ENCODE measurements at places on chromosomes 16 and 17.

GRCh38 chr17:77800816-77801215 lies 157.7 kb upstream of the TNRC6C start:
- DNase-seq = no peak
- H3K27me3 ChIP-seq = peaks cover 11% of the 10 kb centered on the region
- no peaks in the 10 kb centered on the region for H3K36me3 ChIP-seq
- no peaks in the 10 kb centered on the region for H3K4me1 ChIP-seq
- H3K4me3 ChIP-seq = no peak overlapping the region
- H3K27ac ChIP-seq = no peak overlapping the region

DNA sequence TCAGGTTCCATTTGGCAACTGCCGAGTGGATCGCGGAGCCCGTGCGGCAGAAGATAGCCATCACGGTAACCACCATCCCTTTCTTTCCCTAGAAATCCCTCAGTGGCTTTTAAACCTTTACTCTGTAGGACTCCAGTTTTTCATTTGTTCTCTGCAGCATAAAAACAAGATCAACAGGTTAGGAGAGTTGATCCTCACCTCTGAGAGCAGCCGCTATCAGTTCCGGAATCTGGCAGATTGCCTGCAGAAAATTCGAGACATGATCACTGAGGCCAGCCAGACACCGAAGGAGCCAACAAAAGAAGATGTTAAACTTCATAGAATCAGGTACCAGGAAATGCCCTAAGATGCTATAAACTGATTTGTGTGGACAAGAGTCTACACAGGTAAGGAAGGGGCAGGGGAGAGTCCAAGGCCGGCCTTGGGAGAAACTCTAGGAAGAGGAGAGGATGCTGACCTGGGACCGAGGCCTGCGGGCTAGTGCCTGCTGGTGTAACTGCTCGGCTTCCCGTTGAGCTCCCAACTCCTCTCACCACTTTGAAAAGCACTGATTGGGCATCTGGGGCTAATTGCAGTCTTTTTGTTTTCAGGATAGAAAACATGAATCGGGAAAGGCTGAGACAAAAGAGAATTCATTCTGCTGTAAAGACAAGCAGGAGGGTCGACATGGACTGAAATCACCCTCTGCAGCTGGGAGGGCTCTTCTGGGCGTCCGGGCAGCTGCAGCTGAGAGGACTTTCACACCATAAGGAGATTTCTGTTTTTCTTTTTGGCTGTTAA lies 8.1 kb downstream of the MRPL58 start:
- no peak overlapping the region for H3K27ac ChIP-seq
- H3K4me1 ChIP-seq = peaks cover 15% of the 10 kb centered on the region
- H3K27me3 ChIP-seq = no peaks in the 10 kb centered on the region
- peaks cover 33% of the 10 kb centered on the region for H3K36me3 ChIP-seq

DNA sequence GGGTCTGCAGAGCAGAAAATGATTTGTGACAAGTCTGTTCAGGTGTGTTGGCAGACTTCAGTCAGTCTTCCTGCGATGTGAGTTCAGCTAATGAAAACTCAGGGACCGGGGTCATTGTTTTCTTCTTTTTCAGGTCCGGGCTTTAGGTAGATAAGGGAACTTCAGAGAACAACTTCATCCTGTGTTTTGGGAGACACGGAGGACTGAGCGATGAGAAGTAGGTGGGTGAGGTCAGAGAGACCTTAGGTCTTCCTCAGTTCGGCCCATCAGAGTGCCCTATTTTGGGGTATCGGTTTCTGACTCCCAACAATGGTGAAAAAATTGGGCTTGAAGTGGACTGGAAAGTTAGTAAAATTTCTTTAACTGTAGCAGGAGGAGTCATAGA lies 88.9 kb upstream of the ATF7IP2 start:
- H3K4me1 ChIP-seq = no peaks in the 10 kb centered on the region
- H3K27me3 ChIP-seq = no peaks in the 10 kb centered on the region
- H3K4me3 ChIP-seq = no peak overlapping the region
- no peak overlapping the region for H3K27ac ChIP-seq
- no peak for DNase-seq

- no peaks in the 10 kb centered on the region for H3K4me1 ChIP-seq
- peaks cover 2% of the 10 kb centered on the region for H3K27me3 ChIP-seq
- no peak for DNase-seq
- H3K27ac ChIP-seq = no peak overlapping the region
- no peaks in the 10 kb centered on the region for H3K36me3 ChIP-seq
These were observed 134.4 kb downstream of the SPACA3 start for GRCh38 chr17:33126086-33126485.

DNA sequence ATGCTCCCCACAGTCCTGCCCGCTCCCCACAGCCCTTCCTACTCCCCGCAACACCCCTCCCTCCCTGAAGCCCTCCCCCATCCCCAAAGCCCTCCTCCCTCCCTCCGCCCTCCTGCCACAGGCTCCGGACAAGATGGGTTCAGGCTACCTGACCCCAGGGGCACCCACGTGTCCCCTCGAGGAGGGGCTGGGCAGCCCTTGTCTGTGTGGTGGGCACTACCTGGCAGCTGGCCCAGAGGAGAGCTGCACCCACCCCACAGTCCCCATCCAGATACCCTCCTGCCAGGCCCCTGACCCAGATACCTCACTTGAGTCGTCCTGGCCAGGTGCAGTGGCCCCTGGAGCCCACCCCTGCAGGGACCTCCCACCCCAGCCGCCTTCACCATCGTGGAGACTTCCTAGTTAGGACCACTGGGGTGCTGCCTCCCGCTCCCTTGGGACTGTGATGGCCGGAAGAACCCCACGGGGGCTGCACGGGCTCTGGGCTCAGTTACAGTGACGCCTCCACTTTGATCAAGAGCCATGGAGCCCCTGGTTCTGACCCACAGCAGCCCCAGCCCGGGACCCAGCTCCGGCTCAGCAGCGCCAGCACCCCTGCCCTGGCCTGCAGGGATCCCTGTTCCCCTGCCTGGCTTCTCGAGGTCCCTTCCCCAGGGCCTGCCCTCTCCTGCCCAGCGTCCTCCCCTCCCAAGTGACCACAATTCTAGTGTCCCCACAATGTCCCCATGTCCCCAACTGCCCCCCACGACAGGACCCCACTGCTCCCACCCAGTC lies 806 bp downstream of the PERCC1 start:
- H3K4me3 ChIP-seq = peak overlapping the region; percentile 76
- H3K27me3 ChIP-seq = peaks cover 2% of the 10 kb centered on the region
- H3K4me1 ChIP-seq = no peaks in the 10 kb centered on the region
- no peaks in the 10 kb centered on the region for H3K36me3 ChIP-seq
- H3K27ac ChIP-seq = peak overlapping the region; percentile 85
- DNase-seq = no peak

DNA sequence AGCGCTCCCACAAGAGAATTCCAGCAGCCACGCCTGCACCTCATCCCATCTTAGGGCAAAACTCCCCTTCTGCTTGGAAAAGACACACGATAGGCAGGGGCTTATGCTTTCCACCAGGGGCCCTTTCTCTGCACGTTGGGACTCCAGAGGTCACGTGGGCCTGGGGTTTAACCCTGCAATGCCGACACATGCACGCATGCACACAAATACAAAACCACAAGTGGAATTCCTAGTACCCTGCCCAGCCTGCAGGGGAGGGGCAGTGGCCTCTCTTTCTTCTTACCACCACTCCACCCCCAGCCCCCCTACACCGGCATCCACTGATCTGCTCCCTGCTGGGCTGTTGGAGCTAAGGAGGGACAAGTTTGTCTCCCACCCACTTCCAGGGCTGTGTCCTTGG lies 16.8 kb upstream of the CCDC182 start:
- no peaks in the 10 kb centered on the region for H3K4me1 ChIP-seq
- peaks cover 5% of the 10 kb centered on the region for H3K27me3 ChIP-seq
- DNase-seq = no peak

- H3K4me1 ChIP-seq = no peaks in the 10 kb centered on the region
- no peak for DNase-seq
- H3K36me3 ChIP-seq = no peaks in the 10 kb centered on the region
- H3K27me3 ChIP-seq = peaks cover 5% of the 10 kb centered on the region
- no peak overlapping the region for H3K4me3 ChIP-seq
- H3K27ac ChIP-seq = no peak overlapping the region
These were observed 94.3 kb upstream of the AXIN2 start for GRCh38 chr17:65655706-65656105.

- H3K4me1 ChIP-seq = peaks cover 31% of the 10 kb centered on the region
- H3K27me3 ChIP-seq = peaks cover 6% of the 10 kb centered on the region
- no peak for DNase-seq
- H3K36me3 ChIP-seq = no peaks in the 10 kb centered on the region
- no peak overlapping the region for H3K27ac ChIP-seq
- peak overlapping the region; percentile 95 for H3K4me3 ChIP-seq
These were observed 2.1 kb downstream of the PRKCA start for GRCh38 chr17:66304304-66305174.

DNA sequence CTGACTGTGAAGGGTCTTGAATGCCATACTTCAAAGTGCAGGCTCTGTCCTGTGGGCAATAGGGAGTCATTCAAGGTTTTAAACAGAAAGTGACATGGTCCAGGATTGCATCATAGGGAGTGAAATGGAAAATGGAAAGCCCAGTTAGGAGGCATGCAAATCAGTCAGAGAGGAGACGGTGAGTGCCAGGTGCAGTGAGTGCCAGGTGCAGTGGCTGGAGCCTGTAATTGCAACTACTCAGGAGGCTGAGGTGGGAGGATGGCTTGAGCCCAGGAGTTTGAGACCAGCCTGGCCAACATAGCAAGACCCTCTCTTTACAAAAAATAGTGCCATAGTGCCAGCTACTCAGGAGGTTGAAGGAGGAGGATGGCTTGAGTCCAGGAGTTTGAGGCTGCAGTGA lies 35.2 kb upstream of the SIAH1 start:
- no peaks in the 10 kb centered on the region for H3K4me1 ChIP-seq
- no peak overlapping the region for H3K27ac ChIP-seq
- no peaks in the 10 kb centered on the region for H3K36me3 ChIP-seq
- H3K4me3 ChIP-seq = no peak overlapping the region

GRCh38 chr17:44623070-44623725 lies 33.1 kb upstream of the MEIOC start:
- H3K36me3 ChIP-seq = no peaks in the 10 kb centered on the region
- no peak overlapping the region for H3K4me3 ChIP-seq
- H3K27ac ChIP-seq = no peak overlapping the region
- DNase-seq = no peak

- peaks cover 8% of the 10 kb centered on the region for H3K4me1 ChIP-seq
- no peaks in the 10 kb centered on the region for H3K27me3 ChIP-seq
- DNase-seq = no peak
- no peak overlapping the region for H3K27ac ChIP-seq
- H3K36me3 ChIP-seq = no peaks in the 10 kb centered on the region
- H3K4me3 ChIP-seq = no peak overlapping the region
These were observed 5.0 kb downstream of the ECI1 start for GRCh38 chr16:2246301-2246885.

DNA sequence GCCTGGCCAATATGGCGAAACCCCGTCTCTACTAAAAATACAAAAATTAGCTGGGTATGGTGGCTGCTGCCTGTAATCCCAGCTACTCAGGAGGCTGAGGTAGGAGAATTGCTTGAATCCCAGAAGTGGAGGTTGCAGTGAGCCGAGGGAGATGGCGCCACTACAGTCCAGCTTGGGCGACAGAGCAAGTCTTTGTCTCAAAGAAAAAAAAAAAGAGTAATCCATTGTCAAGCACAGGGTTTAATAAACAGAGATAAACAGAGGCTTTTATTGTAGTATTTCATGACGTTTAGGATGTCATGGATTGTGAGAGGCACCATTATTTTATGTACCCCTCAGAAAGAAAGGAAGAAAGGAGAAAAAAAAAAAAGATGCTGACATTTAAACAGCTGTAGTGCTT lies 75.2 kb upstream of the RNU2-1 start:
- no peak overlapping the region for H3K4me3 ChIP-seq
- no peaks in the 10 kb centered on the region for H3K4me1 ChIP-seq
- H3K36me3 ChIP-seq = no peaks in the 10 kb centered on the region
- H3K27ac ChIP-seq = no peak overlapping the region
- DNase-seq = no peak

- no peaks in the 10 kb centered on the region for H3K4me1 ChIP-seq
- DNase-seq = no peak
- peaks cover 2% of the 10 kb centered on the region for H3K27me3 ChIP-seq
- H3K36me3 ChIP-seq = no peaks in the 10 kb centered on the region
These were observed 28.7 kb downstream of the SOX8 start for GRCh38 chr16:1010251-1010650.

GRCh38 chr16:80166082-80166481 lies 374.7 kb upstream of the DYNLRB2 start:
- peaks cover 5% of the 10 kb centered on the region for H3K27me3 ChIP-seq
- no peak overlapping the region for H3K27ac ChIP-seq
- H3K4me3 ChIP-seq = no peak overlapping the region
- DNase-seq = no peak
- H3K4me1 ChIP-seq = no peaks in the 10 kb centered on the region

GRCh38 chr17:62765351-62765750 lies 42.8 kb downstream of the MARCHF10 start:
- no peak overlapping the region for H3K27ac ChIP-seq
- H3K36me3 ChIP-seq = no peaks in the 10 kb centered on the region

- peak within 1 kb of the TSS; percentile 86 for H3K4me3 ChIP-seq
- DNase-seq = peak; percentile 55
- H3K27ac ChIP-seq = no peak within 1 kb of the TSS
- H3K36me3 ChIP-seq = no peaks in the 10 kb centered on the region
These were observed at the start of gene ITGB4 for GRCh38 chr17:75720656-75721462. Gene ITGB4, plus strand, starts transcription at chr17:75721459. Its CDS starts 3,245 bp downstream, at chr17:75724704.

DNA sequence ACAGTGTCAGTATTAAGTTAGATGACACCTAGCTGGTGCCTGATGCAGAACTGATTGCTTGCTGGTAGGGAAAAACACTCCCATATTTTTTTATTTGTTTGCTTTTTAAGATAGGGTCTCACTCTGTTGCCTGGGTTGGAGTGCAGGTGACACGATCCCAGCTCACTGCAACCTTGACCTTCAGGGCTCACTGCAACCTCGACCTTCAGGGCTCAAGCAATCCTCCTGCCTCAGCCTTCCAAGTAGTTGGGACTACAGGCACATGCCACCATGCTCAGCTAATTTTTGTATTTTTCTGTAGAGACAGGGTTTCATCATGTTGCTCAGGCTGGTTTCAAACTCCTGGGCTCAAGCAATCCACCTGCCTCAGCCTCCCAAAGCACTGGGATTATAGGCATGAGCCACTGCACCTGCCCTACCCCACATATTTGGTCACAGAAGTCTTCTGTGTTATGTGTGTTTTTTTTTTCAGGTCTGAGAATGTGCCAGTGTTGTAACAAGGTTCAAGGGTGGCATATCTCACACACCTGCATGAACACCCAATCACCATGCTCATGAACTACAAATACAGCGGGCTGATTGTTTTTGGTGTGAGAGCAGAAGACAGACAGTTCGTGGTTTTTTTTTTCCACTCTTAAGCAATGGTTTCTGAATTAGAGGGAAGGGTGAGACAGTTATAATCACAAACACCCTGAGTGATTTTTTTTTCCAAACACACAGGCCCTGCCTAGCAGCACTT lies 22.8 kb downstream of the SPAG9 start:
- no peak for DNase-seq
- H3K4me3 ChIP-seq = no peak overlapping the region
- no peaks in the 10 kb centered on the region for H3K36me3 ChIP-seq
- no peaks in the 10 kb centered on the region for H3K27me3 ChIP-seq
- H3K4me1 ChIP-seq = peaks cover 42% of the 10 kb centered on the region

DNA sequence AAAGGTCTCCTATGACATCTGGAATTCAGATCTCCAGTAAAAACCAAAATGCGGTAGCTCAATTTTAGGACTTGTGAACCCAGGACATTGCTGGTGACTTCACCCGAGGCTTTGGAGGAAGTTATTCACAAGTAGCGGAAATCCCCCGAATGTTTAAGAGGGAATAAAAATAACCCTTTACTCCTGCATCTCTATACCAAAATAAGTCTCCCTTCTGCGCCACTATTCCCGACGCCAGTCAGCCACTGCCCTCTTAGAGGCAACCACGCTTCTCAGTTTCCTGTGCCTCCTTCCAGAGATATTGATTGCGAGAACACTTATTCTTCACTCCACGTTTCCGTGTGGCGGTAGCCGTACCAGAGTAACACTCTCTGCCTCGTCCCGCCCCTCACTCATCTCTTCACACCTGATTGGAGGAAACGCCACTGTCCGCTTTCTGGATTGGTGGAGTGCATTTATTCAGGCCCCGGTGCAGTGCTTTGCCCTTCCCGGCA lies 27.4 kb downstream of the EMP2 start:
- H3K36me3 ChIP-seq = no peaks in the 10 kb centered on the region
- H3K27me3 ChIP-seq = peaks cover 3% of the 10 kb centered on the region
- H3K4me3 ChIP-seq = peak overlapping the region; percentile 88
- peak; percentile 61 for DNase-seq
